Endothelial cell of umbilical vein (primary cell): ENCODE measurements at places on chromosomes 1 and 21. TPM values are rescaled to one million over a fixed set of nuclear protein-coding genes. Genes with fewer than 3 reads are reported as not detected.

DNA sequence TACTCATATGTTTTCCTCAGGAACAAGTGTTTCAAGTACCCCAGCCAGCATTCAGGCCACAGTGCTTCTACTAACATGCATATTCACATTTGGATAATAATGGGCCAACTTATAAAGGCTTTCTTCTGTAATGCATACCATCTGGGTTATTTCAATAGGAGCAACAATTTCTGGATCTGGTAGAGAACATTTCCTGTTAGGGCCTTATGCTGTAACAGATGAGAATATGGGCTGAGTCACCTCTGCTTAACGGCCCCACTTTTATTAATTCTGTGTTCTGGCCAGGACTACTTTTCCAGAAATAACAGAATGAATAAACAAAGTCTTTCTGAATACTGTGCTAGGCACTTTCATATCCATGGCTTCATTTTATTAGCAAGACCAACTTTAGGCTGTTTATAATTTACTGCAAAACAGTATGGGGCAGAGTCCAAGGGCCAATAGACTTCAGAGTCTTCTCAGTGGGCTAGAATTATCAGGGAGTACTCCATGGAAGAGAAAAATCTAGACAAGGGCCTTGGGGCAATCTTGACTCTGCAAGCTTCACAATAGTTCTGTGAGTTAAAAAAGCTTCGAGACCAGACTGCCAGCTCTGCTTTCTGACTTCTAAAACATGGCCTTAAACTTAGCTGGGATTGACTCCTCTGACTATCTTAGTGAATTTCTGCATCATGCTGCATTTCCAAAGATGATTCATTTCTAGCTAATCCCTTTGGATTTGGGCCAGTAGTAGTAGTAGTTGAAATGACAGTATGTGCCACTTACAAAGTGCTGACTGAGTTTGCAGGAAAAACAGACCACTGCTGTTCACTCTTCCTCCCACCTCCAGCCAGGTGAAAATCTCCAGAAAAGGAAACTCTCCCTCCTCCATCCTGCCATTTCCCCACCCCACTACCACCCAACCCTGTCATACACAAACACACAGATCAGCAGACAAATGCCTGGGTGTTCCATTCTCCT lies 8.2 kb upstream of the SSX2IP start:
- peak; percentile 76 for DNase-seq

DNA sequence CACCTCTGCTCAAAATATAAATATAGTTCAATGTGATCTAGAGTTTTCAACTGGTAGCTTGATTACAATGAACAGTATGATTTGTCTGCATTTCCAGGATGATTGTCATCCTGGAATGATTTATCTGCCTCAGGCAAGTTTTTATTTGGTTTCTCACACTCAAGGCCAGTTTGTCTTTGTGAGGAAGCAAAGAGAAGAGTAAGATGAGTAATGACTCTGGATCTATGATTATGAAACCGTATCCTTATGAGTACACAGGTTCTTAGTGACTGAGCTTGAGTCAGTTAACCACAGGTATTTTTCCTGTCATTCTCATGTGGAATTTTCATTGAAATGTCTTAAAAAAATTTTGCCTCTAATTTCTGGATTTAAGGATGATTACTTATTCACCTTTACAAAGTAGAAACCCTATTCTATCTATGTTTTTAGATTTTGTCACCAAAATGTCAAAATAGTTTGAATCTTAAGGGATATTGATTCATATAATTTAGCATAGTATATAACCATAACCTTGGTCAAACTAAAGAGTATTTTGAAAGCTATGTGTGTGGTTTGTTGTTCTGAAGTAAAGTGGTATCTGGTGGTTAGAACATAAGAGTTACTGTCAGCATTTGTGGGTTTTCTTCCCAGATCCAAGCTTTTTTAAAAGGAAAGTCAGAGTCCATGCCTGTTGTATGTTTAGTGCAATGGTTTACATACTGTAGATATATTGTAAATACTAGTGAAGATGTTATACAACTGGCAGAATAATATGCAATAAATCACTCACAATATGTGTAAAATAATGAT lies 145.0 kb downstream of the RASAL2 start:
- peak; percentile 72 for DNase-seq

GRCh38 chr21:45060675-45061311 lies 13.6 kb upstream of the ADARB1 start:
- no peak for DNase-seq

- DNase-seq, result no peak
These were observed 52.2 kb downstream of the RAB3GAP2 start for GRCh38 chr1:220219865-220220698.

DNA sequence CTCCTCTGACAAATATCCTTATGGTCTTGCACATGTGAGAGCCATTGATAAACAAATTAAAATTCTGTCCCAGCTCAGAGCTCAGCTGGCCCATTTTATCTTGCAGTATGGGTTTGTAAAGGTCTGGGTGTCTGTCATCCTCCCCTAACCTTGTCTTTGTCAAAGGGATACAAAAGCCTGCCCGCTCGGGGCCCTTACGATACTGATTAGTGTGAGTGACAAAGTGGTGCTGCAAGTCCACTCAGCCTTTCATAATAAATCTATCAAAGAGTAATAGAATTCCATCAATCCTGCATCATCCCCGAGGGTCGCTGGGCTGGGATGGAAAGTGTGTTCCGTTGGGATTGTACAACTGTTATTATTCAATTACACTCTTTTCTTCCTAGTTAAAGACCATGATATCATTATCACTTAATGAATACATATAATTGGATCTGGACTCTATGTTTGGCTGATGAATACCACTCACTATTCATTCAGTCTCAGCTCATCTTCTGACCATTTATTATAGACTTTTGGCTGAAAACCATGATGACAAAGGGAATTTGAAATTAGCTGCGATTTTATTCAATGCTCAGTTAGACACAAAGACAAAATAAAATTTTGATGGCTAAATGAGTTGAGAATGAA lies 122.5 kb upstream of the FOXD3 start:
- no peak for DNase-seq

GRCh38 chr1:53590104-53590503 lies 130.9 kb downstream of the DMRTB1 start:
- no peak for DNase-seq

DNA sequence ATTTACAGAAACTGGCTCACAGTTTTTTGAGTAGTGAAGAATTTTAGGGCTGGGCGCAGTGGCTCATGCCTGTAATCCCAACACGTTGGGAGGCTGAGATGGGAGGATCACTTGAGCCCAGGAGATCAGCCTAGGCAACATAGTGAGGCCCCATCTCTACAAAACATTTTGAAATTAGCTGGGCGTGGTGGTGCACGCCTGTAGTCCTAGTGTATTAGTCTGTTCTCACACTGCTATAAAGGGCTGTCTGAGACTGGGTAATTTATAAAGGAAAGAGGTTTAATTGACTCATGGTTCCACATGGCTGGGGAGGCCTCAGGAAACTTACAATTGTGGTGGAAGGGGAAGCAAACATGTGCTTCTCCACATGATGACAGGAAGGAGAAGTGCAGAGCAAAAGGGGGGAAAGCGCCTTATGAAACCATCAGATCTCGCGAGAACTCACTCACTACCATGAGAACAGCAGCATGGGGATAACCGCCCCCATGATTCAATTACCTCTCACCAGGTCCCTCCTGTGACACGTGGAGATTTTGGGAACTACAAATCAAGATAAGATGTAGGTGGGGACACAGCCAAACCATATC lies 24.4 kb upstream of the DYRK1A start:
- DNase-seq, result no peak

GRCh38 chr1:24641646-24642151 lies 1.4 kb upstream of the SRRM1 start:
- peak; percentile 28 for DNase-seq

DNA sequence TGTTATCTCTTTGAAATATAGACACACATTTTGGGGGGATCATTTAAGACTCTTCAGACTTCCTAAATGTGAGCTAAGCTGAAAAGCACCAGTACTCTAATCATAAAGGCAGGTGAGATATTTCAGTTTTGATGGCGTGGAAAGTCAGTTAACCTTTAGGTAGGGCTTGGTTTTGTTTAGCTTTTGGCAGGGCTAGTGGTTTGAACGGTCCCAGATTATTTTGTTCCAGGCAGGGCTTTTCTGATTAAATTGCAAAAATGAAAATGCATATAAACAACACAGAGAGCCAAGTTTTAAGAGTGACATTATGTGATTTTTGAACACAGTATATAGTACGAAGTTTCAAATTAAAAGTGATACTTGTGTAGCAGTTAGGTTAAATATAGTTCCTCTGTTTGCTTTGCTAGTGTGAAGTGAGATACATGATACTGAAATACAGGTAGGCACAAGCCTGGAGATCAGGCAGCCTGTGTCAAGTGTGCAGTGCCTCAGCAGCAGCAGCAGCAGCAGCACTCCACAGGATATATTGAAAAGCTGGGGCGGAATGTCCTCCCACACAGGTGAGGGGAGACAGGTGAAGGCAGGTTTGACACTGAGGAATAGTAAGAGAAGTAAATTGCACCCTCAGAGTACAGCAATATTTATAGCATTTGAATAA lies 47.4 kb downstream of the CAMTA1 start:
- DNase-seq, result no peak

DNA sequence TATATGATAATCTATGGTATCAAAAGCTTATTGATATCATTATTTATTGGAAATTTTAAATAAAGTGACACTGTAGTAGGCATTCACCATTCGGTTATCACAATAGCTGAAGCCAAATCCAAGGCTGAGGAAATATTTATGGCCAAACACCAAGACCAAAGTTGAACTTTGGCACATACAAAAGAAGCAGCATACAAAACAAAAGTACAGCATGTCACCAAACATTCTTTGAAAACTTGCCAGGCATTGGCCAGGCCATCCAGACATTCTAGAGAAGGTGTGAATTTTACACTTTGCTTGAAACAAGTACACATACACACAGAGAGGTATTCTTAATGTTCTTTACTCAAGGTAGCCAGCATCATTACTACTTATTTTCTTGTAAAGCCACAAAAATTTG lies 544.4 kb upstream of the CXADR start:
- peak; percentile 10 for DNase-seq

- peak; percentile 70 for DNase-seq
These were observed 6.7 kb downstream of the NCDN start for GRCh38 chr1:35564037-35564883.

DNA sequence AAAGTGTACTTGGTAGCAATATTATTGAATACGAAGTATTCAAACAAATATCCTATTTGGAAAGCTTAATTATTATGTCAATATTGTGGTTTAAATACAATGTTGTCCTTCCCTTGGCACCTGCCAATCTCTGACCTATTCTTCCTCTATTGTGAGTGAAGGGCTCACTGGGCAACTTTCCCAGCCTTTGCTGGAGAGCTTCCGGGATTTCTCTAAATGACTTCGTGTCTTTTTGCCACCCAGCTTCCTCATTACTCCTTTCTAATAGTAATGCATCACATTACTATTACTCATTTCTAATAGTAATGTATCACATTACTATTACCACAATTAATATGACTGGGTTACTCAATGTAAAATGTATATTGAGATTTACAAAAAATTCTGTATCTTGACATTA lies 880.6 kb downstream of the BRINP3 start:
- DNase-seq, result peak; percentile 76

DNA sequence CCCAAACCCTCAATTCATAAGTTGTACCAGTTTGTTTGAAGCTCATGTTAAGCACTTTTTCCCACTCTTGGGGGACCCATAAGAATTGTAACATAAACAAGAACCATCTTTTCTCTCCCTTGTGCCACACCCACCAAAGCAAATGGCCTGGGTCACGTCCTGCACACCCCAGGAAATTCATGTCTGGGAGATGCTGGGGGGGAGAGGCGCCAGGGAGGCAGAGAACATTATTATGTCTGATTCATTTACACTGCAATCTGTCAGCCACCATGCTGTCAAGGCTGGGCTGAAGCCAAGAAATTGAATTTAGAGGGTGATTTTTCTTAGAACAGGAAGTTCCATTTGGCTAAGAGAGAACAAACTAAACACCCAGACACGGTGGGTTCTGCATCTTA lies 37.2 kb upstream of the IPO9 start:
- peak; percentile 88 for DNase-seq

DNA sequence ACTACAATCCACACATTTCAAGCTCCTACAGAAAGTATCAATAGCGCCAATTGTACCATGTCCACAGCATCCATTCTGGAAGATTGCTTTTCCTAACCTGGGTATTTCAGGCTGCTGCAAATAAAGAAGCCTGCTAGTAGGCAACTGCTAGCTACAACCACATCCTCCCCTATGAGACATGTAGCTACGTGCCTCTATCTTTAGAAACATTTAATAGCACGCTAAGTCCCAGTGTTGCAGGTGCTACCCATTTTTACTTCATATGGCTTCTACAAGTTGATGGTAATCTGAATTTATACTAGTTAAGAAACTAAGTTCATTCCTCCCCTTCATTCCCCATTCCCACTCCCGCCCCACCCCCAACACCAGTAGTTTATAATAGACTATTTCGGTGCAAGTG lies 7.4 kb upstream of the AMPD1 start:
- DNase-seq, result no peak

- no peak for DNase-seq
These were observed 570 bp downstream of the KCND3 start for GRCh38 chr1:111988743-111989453.

DNA sequence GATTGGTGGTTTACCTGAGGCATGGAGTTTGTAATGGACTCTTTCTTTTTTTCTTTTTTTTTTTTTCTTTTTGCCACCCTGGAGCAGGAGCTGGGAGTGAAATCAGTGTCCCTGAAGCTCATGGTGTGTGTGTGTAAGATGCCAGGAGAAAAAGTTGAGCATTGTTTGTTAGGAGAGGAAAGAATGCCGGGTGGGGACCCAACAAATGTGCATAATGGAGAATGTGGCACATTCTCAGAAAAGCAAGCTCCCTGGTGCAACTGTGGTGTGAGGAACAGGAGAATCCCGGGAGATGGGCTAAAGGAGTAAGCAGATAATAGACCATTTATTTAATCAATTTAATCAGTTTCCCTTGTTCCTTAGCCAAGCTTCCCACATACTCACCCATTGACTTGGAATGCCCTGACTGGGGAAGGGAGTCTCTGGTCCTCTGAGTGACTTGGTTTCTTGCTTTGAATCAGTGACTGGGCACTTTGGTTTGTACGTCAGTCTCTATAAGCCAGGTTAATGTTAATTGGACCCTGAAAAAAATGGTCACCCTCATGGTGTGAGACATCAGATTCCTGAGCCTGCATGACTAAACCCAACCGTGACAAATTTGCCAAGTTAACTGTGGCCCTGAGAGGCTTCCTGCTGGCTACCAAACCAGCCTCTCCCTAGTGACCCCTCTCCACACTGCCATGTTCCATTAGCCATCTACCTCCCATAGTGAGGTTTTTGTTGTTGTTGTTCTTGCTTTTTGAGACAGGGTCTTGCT lies 43.9 kb upstream of the ITPKB start:
- no peak for DNase-seq

- DNase-seq, result no peak
These were observed 74.8 kb upstream of the SIM2 start for GRCh38 chr21:36624105-36624504.

- no peak for DNase-seq
These were observed 34.6 kb downstream of the TRAF5 start for GRCh38 chr1:211361202-211361601.

GRCh38 chr21:37665230-37666024 lies 250.8 kb downstream of the KCNJ6 start:
- peak; percentile 87 for DNase-seq

The OR2L8 gene
- not detected in 2 replicates for total RNA-seq

The HSPA6 gene
- total RNA-seq, result 0.13 TPM in 1 of 2 replicates, not detected in the other

The HHIPL2 gene
- not detected in 2 replicates for total RNA-seq

The SAMD13 gene
- total RNA-seq, result 3.9 and 4.8 TPM in 2 replicates

The ATAD3A gene
- 55.2 and 57.4 TPM in 2 replicates for total RNA-seq

The G0S2 gene
- 1.9 TPM in 1 of 2 replicates, not detected in the other for total RNA-seq

The SLC45A3 gene
- total RNA-seq, result 15.6 and 16.9 TPM in 2 replicates

The LDLRAD2 gene
- total RNA-seq, result 0.42 and 0.44 TPM in 2 replicates

The FLG2 gene
- total RNA-seq, result not detected in 2 replicates

The TTC22 gene
- total RNA-seq, result not detected in 2 replicates

The DNALI1 gene
- 6.2 and 8.1 TPM in 2 replicates for total RNA-seq

The PCP4 gene
- not detected in 2 replicates for total RNA-seq

The ERO1B gene
- 3.6 and 5.1 TPM in 2 replicates for total RNA-seq

The HSD11B1 gene
- not detected in 2 replicates for total RNA-seq

The AGT gene
- not detected in 2 replicates for total RNA-seq
